ENCODE measurements at places on chromosomes 7 and 10.

DNA sequence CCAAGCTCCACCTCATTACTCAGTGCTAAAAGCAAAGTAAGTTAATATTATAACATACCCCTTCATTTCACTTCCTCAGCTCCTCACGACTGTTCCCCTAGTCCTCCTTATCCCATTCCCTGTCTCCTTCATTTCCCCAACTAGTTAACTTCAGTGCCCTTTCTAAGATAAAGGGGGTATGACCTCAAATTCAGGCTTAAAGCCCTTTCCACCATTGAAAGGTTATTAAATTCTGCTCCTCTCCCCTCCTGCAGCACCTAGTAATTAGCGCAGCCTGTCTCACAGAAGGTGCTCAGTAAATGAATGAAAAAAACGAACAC is 1.0 kb downstream of the CRPPA start:
- no peak for DNase-seq

DNA sequence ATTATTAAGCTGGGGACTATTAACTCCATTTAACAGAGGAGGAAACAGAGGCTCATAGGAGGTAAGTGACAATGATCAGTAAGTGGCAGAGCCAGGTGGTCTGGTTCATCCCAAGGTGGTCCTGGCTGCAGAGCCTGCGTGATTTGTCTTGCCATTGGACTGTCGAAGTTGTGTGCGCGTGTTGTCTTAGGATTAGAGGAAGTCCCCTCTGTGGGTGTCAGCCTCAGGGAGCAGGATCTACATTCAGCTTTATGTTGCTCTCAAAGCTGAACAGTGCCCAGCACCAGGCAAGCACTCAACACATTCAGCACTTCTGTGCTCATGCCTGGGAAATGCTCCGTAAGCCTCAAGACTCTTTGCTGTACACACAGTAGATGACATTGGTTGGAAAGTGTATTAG is 139.5 kb downstream of the HERPUD2 start:
- no peak for DNase-seq

DNA sequence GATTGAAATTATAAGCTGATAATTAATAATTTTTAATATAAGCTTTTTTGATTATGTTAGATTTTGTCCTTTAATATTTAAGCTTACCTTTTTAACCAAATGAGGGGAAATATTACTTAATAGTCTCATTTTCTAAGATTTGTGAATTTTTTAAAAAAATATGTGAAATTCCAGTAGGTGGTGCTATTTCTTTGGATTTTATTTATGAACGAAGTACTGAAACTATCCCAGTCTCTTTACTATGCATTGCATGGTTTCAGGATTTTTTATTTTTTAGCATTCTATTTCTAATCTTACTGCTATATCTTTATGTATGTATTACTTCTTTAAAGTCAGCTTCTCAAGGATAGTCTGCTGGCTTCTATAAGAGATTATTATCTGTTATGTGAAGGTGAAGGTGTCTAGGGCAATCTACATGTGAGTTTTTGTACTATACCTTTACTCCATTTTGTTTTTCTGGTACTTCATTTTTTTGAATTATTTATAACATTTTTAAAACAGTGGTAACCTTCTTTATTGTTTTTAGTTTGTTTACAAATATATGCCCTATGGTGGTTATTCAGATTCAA is 78.3 kb downstream of the ATRNL1 start:
- no peak for DNase-seq

GRCh38 chr10:83945982-83946718 is 193.2 kb upstream of the GHITM start:
- no peak for DNase-seq

DNA sequence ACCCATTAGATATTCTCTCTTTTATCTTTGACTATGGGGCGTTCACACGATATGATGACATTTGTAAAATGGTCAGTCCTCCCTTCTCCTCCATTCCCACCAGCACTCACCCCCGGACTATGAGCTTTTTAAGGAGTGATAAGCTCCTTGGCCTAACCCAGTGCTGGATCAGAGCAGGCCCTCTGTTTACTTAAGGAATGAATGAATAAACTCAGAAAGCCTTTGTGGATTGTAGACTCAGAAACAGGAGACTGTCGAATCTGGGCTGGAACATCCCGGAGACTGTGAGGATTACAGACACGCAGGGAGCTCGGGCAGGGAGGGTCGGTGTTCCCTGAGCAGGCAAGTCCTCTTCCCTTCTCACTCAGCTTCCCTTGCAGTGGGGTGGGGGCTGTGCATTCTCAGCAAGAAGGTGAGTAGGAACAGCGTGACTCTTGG is 6.8 kb upstream of the ZCCHC24 start:
- no peak for DNase-seq

- DNase-seq = no peak
These were observed 108.8 kb upstream of the FEZF1 start for GRCh38 chr7:122413339-122413738.

- no peak for DNase-seq
These were observed 96.1 kb downstream of the PPP1R3C start for GRCh38 chr10:91536733-91537132.

GRCh38 chr10:119377958-119378736 is 164.4 kb downstream of the RGS10 start:
- peak; percentile 92 for DNase-seq

GRCh38 chr7:108007261-108007660 is 4.3 kb upstream of the LAMB1 start:
- DNase-seq = no peak

DNA sequence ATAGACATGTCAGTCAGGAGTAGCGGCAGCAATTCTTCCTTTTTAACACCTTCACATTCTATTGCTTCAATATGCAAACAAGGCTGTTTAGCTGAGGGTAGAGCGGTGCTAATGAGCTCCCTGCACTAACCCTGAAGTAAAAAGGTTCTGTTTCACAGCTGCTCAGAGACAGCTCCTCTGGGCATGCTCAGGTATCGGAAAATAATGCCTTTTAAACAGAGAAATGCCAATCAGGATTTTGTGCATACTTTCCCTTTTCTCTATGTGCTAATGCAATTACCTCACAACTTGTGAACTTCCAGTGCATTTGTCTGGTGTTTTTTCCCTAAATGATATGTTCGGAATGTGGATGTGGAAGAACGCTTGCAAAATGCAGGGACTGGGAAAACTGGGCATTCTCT is 307.7 kb upstream of the FZD8 start:
- DNase-seq = no peak

- DNase-seq = no peak
These were observed 15.2 kb downstream of the STK32C start for GRCh38 chr10:132292287-132293200.

GRCh38 chr7:30470163-30470770 is 8.3 kb downstream of the NOD1 start:
- DNase-seq = peak; percentile 29

DNA sequence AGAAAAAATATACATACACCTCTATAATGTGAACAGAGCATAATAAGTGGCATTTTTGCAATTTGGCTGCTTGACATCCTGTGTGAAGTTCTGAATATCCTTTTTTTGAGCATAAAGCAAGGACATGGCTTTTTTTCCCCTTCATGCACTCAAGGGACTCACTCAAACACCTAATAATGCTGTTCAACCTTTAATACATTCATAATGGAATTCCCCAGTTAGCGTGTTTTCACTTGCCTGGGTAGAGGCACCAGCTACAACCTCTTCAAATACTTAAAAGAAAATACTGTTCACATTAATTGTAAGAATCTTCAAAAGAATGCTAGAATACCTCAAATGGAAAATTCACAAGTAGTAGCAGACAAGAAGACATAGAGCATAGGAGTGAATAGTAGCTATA is 316.8 kb downstream of the PCDH15 start:
- no peak for DNase-seq

- no peak for DNase-seq
These were observed 37.7 kb downstream of the ASB13 start for GRCh38 chr10:5628451-5629302.

DNA sequence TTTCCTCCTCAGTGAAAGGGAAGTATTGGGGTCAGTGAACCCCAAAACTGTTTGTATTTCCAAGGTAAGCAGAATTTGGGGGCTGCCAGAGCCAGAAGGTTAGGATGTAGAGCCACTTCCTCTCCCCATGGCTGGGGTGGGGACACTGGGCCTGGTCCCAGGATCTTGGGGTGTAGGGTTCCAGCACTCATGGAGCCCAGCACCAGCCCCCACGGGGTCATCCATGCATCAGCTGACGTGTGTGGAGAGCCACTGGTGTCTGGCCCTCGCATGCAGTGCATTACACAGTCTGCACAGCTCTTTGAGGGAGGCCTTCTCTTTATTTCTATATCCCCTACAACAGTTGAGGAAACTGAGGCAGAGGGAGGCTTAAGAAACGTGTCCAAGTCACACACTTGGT is 91.4 kb downstream of the ZMIZ1 start:
- no peak for DNase-seq

- no peak for DNase-seq
These were observed 78.1 kb upstream of the PRR15 start for GRCh38 chr7:29485339-29486190.

DNA sequence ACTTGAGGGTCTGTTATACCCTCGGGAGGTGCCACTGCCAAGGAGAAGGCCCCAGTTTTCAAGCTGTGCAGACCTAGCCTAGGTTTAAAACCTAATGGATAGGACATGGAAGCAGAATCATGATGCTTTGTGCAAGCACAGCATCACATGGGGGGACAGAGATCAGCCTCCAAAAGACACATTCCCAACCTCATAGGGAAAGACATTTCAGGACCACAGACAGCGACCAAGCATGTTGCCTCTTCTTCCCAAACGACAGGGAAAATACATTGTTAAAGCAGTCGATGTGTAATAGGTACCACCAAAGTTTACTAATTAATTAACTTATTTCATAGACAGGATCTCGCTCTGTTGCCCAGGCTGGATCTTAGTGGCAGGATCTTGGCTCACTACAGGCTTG is 573.9 kb downstream of the TCERG1L start:
- DNase-seq = no peak

- DNase-seq = no peak
These were observed 150.9 kb upstream of the TRIM24 start for GRCh38 chr7:138309186-138309585.

DNA sequence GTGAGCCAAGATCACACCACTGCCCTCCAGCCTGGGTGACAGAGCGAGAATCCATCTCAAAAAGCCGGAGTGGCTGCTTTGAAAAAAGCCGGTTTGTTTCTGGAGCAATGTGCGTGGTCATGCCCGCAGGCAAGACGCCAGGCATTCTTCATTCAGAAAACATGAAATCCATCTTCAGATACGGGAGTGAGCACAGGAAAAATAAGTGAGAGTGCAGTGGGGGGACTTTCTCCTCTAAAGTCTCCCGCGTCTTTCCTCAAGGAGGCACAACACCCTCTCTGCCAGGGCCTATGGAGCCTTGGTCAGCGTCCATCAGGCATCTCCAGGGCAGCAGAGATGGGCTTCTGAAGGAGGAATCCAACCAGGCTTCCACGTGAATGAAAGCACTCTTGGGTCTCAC is 62.3 kb upstream of the DGKI start:
- no peak for DNase-seq

DNA sequence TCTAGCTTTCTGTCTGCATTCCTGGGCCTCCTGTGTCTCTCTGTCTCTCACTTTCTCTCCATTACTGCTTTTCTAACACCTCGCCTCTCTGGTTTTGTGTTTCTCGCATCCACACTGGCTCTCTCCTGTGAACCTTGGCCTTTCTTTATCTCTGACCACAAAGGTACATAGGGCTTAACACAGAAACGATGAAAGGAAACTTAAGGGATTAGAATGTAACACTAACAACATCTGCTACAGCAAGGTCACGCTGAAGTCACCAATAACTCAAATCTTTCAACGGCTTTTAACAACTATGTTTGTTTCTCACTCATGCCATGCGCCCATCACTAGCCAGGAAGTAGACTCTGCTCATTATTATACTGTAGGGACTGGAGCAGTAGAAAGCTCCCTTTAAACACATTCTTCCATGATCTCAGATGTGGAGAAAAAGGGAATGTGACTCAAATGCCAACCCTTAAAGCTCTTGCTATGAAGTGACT is 9.3 kb upstream of the OR6V1 start:
- no peak for DNase-seq

GRCh38 chr7:42197451-42197850 is 39.6 kb downstream of the GLI3 start:
- DNase-seq = no peak

- DNase-seq = no peak
These were observed 188.5 kb downstream of the JAZF1 start for GRCh38 chr7:27992097-27992496.

GRCh38 chr7:96920064-96920463 is 85.3 kb upstream of the DLX6 start:
- no peak for DNase-seq

GRCh38 chr7:94509264-94509886 is at the start of gene CASD1:
TSS of gene CASD1 (plus strand) at chr7:94509809. CDS start at chr7:94510085, 276 bp downstream.
- DNase-seq = no peak

- DNase-seq = no peak
These were observed 594 bp upstream of the RP9 start for GRCh38 chr7:33109758-33110238.

- DNase-seq = peak; percentile 48
These were observed 26.0 kb upstream of the ZNF273 start for GRCh38 chr7:64876792-64877713.

DNA sequence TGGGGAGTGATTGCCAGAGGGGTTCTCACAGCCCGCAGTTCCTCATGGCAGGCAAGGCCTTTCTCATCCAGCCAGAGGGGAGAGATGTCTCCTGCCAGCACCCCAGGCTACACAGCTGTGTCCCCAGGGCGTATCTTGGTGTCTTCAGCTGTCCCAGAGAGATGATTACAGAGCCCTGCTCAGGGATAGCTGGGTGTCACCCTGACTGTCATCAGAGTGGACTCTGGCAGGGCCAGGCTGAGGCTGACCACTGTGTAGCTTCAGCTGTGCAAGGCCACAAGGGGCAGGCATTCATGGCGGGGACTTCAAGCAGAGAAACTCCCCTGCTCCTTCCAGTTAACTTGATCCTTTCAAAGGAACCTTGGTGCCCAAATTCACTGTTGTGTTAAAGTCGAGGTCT is 124.2 kb downstream of the RGS10 start:
- no peak for DNase-seq

DNA sequence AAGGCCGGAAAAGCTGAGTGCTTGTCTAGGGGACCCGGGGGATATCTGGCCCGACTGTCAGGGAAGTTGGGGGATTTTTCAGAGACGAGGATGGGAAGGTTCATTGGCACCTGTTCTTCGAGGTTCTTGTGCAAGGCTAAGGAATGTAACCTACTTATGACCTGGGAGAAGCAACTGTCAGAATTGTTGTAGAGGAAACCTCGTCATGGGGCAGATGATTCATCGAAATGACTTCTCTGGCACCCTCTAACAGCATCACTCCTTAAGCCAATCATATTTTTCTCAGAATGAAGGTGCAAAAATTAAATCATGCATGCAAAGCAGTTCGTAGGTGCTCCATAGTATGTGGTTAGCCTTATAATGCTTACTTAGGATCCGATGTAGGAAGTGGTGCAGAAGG is 58.6 kb downstream of the PLXDC2 start:
- no peak for DNase-seq

DNA sequence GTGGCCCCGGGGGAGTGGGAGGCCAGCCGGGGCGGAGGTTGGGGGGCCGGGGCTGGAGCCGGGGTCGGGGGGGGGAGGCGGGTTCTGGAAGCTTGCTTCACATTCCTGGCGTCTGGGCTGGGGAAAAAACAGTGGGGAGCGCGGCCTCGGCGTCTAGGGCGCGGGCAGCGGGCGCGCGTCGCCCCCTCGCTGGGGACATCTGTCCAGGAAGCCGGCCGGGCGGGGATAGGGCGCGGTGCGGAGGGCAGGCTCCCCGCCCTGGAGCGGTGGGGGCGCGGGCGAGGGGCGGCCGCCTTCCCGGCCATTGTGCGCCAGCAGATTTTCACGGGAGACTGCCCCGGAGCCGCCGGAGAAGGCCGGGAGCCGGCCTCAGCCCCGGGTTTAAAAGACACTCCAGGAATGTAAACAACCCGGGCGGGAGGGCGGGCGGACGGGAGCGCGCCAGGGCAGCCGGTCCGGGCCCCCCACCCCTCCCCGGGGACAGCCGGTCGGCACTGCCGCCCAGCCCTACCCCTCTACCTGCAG is 1.4 kb downstream of the ZMIZ1 start:
- no peak for DNase-seq

Measured in cerebellar nuclear complex (tissue), 1 donor.